Cortex of kidney (tissue), 1 donor: ENCODE measurements at places on chromosomes 2 and 18.

DNA sequence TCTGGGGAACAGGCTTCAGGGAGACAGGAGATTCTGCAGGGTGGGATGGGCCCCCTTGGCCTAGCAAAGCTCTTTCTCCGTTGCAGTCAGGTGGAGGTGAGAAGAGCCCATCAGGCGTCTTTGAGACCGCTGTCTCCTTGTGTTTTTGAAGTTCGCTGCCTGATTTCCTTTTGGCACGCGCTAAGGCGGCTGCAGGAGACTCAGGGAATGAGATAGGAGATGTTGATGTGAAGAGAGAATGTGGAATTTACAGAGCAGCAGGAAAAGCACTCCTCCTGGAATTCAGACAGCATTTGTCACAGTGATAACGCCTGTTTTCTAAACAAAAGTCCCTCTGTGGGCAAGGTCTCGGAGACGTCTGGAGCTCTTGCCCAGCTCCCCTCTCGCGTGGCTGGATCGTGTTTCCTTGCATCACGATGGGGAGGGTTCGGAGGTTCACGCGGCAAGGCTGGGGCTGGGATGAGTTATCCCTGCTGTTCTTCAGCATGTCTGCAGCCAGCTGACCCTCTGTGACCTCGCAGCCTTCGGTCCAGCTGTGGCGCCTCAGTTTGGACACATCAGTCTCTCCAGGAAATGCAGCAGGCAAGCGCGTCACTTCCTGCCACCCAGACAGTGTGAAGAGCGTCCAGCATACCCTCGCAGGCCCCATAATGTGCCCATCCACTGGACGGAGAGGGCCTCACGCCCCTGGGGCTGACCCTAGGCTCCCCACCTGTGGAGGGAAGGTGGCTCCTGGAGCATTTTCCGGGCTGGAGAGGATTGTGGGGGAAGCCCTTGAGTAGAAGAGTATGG is 30.2 kb downstream of the GLI2 start:
- no peak for DNase-seq

- DNase-seq, result no peak
Observed at GRCh38 chr2:129849559-129850160, 129.8 kb upstream of the RAB6C start.

DNA sequence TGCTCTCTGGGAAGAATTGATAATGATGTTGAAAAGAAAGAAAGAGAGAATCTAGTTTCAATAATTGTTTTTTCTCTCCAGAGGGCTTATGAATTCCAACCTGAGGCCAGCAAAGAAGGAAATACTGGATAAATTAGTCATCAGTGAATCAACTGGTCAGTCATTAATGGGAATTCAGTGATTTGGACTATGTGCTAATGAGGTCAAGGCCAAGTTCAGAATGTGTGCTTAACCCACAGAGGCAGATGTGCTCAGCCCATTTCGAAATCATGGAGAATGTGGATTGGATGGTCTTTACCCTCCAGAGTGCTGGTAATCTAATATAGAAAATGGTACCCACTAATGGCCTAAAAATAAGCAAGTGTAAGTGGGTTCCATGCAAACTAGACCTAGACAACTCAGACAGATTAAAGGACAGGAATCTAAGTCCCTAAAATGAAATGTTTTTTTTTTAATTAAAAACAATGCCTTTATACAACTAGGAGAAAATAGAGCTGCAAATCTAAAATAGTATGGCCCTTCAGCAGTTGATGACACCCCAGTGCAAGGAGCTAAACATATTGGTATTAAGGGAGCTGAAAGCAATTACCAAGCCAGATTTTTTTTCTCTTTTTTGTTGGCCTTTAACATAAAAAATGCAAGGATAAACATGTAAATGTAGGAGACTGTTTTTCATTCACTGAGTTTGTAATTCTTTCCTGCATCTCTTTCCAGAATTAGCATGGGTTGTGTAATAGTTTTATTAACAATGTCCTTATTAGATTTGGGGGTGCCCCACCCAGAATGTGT is 296.9 kb downstream of the SATB2 start:
- no peak for DNase-seq

DNA sequence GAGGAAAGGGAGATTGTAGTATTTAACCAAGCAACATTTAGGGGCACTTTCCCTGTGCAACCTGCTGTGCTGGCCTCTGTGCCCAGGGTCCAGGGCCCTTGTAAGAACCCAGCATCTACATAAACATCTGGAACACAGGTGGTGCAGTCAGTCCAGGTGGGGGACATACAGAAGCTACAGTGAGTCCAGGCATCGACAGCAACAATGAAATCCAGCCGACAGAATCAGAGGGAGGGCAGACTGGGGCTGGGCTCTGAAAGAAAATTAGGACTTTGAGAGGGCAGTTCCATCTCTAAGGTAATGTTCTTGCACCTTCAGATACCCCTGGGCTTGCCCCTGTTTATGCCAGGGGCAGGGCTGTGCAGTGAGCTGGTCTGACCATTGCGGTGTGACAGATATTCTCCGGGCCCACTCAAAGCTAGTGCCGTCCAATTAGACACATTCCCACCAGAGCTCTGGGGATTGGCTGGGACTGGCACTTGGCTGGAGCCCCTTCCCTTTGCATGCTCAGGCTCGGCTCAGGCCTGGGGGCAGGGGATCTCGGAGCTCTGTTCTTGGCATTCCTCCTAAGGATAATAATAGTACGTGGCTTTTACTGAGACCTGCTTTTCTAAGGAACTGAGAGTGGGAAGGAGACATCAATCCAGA is 5.4 kb downstream of the LBH start:
- no peak for DNase-seq

DNA sequence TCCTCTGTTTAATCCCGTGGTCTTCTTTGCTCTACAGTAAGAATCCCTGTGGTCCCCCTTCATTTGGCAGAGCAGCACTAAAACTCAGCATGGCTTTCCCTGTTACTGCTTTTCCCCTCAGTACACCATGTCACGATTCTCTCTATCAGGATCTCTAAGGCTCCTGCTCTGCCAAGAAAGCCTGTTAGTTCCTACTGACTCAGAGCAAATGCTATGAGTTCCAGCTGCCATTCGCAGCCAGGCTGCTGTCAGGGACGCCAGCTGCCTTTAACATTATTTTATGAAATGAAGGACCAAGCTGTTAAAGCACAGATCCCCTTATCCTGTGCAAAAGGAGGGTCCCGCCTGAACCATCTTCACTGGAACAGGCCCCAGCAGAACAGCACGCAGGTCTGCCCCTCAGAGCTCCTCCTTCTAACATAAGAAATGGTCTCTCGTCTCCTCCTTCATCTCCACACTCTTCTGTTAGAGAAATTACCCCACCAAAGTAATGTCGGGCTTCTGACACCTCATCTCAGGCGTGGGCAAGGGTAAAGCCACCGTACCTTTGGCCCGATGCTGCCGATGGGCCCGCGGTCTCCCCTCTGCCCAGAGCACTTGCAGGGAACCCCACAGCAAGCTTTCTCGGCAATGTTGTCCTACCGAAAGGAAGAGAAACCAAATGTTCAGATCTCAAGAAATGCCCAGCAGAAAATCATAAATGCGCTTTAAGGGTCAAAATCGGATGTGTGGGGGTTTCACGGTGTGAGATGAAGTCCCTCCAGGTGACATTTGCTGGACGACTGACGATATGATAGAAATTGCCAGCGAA is 52.6 kb downstream of the COL6A3 start:
- no peak for DNase-seq

- no peak for DNase-seq
Observed at GRCh38 chr2:241254904-241255351, 60.5 kb downstream of the HDLBP start.

- no peak for DNase-seq
Observed at GRCh38 chr2:46964835-46965560, 49.4 kb upstream of the MCFD2 start.

DNA sequence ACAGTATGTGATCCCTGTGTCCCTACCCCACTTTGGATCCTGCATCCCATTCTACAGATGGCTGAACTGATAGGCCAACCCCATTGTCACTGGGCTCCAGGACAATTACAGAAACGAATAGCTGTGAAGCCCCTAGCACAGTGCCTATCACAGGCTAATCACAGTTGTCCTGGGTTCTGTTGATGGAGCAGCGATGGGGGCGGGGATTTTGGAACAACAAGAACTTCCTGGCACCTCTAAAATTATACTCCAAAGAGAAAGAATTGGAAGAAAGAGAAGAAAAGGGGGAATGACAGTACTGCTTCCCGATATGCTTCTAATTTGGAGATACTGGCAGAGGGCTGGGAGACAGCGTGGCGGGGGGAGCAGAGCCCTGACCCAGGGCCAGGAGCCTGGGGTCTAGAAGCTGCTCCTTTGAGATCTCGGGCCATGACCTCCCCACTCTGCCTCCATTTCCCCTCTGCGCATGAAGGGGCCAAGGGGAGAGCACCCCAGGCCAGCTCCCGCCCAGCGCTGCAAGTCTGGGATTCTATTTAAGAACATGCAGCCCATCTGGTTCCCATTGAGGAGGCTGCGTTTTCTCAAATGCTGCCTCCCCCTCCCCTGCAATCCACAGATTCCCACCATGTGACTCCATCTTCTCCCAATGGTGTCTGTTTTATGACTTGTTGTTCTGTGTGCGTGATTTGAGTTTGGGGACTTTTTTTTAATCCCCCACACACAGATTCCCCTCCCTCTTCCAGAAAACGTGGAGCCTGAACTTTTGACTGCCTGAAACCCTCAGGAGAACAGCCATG is 202.7 kb downstream of the CYP26B1 start:
- DNase-seq, result no peak

GRCh38 chr2:218733171-218734021 is 22.8 kb downstream of the TTLL4 start:
- no peak for DNase-seq

DNA sequence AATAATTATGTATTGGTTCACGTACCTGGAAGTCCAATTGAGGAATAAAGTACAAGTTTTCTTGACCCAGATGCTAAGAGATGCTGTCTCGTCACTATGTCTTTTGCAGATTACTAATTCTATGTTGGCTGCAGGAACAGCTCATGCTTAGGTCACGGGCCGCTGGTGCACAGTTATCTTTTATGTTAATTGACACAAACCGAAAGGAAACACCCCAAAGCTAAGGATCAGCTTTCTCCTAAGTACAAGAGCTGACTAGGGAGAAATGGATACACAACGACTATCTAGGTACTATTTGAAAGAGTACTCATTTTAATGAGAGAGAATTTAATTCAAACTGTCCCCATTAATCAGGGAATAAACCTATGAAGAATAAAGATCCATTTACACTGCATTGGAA is 217.7 kb upstream of the SLC35G4 start:
- no peak for DNase-seq

DNA sequence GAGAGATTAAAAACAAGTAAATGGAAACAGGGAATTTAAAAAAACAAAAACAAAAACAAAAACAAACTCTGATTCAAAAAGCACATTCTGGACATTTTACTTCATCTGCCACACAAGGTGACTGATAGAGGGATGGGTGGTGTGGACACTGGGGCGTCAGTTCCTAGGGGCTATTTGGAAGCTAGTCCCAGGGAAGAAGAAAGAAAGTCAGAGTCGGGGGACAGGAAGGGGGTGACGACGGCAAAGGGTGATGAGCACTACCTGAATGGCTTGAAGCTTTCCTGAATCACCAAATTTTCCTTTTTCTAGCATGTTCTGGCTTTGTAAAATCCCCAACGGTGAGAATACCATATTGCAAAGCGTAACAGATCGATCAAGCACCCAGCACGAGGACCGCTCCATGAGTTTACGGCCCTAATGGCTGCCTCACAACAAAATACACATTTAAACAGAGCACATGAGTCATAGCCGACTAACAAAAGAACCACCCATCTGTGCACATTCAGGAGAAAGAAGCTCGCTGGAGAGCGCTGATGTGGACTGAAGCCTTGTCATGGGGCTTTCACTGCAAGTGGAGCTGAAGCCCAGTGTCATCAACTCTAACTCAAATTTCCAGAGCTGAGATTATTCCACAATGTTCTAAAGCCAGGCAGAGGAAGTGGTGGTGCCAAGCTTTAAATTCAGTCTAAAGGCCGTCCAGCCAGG is 178.9 kb downstream of the LNPK start:
- DNase-seq, result no peak

- no peak for DNase-seq
Observed at GRCh38 chr2:37982147-37982582, 57.1 kb downstream of the RMDN2 start.

DNA sequence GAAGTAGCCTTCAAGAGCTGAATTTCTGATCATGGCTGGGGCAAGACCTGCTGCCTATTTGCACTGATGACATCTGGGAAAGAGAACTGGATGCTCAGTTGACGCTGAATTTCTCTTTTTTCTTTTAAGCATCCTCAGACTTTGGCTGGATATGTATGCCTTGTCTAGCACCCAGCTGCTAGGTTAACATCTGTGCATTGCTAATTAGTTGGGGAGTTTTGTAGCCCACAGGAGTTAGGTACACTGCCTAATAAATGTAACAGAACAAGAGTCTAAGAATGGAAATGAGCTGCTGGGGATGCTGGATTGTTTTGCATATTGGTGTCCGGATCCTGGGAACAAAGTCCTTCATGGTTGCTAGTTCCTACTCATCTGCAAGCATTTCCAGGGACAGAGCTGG is 40.9 kb upstream of the STPG4 start:
- DNase-seq, result no peak

DNA sequence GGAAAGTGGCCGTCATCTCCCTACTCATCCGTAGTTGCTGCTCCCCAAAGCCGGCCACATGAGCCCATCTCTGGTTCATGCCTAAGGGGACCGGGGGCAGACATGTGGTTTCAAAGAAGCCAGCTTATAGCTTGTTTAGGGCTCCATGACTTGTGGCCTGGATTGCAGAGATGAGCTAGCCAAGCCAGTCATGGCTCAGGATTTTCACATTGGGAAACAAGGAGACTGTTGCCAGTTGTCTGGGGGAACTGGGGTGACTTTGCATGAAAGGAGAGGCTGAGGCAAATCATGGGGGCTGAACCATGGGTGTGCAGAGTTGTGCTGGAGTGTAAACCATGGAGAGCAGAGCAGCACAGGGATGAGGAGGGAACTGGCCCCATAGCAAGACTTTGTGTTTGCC is 183.0 kb upstream of the APCDD1 start:
- no peak for DNase-seq

DNA sequence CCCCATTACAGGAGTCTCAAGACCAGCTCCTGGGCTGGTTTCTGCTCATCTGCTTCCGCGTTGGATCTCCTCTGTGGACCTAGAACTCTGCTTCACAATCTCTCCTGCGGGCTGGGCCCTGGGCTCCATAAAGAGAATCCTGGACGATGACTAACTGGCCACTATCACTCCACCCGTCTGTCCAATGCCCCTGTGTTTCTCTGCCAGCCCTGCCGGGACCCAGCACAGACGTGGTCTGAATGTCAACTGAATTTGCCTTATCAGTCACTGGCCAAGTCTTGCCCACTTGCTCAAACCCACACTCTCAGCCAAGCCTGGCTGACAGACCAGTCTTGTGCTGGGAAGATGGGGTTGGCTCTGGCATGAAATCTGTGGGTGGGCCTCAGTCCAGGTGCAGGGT is 17.4 kb downstream of the KIF3C start:
- DNase-seq, result no peak

GRCh38 chr2:170362313-170362870 is 184.4 kb downstream of the MYO3B start:
- no peak for DNase-seq

DNA sequence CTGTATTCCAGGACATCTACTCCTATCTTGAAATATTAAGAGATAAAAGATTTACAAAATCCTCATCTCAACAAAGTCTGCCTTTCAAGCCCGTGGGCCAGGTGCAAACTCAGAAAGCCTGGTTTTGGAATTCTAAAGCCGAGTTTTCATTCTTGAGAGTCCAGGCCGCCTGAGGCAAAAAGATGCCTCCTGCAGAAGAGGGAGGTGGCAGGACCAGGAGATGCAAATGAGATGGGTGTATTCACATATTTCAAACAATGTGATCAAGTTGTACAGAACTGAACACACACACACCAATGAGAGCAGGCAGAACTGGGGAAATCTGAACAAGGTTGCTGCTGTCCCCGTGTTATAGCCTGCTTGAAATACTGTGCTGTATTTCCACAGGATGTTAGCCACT is 7.7 kb upstream of the HS6ST1 start:
- no peak for DNase-seq
